Stimulated activated CD4-positive, alpha-beta T cell treated with anti-CD3 and anti-CD28 coated beads, TNF-alpha, amount 100 ng/mL, for 4 hours (primary cell): ENCODE measurements at places on chromosomes 1 and 21.

- DNase-seq, result no peak
These were observed 12.8 kb downstream of the ETNK2 start for GRCh38 chr1:204139088-204139487.

DNA sequence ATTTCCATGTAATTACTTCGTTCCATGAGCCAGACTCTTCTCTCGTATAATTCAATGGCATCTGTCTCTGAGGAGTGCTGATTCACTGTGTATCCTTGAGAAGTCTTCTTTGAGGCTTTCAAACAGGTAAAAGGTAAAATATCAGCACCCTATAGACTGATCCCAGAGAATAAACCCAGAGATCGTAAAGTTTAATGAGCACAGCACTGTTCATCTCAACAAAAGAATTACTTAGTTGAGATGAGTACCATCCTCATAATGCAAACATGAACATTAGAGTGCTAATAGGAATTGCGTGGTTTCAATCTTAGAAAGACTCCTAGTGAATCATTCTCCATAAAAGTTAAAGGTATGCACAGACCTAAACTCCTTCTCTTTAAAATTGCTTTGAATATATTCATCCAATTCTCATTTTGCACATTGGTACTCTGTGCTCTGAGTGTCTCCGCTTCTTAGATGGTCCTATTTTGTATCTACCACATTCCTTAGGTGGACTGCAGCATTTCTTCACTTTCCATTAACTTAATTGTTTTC lies 97.2 kb downstream of the TBX15 start:
- DNase-seq, result no peak

GRCh38 chr1:226082959-226083301 lies 20.4 kb downstream of the H3-3A start:
- no peak for DNase-seq

DNA sequence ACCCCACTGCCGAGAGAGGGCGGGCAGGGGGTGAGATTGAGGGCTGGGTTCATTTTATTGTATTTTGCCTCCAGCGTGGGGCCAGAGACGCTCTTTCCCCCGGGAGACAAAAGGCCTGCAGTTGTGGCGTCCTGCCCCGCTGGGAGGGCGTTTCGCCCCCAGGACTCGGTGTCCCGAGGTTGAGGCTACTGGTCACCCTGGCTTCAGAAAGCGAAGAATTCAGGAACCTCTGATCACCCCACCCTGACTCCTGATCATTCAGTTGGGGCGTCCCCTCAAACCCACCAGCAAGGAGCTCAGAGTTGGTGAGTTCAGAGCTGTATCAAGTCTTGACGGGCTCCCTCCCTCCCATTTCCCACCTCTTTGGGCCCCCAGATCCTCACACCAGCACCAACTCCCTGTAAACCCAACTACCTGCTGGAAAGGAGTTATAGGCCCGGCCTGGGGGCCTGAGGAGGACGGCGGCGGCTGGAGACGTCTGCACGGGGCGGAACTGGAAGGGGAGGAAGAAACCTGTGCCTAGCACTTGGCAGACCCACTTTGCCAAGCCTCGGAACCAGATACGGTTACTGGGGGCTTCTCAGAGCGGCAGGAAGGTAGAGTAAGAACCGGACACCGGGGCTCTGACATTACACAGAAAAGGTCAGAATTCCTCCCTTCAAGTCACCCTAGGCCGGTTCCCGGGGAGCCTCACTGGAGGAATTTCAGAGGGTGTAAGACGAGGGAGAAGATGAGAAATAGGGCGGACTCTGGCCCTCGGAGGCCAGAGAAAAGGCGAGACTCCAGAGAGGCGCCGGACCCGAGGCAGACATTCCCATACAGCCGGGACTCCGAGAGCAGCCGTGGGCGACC lies 761 bp upstream of the PAX7 start:
- no peak for DNase-seq

DNA sequence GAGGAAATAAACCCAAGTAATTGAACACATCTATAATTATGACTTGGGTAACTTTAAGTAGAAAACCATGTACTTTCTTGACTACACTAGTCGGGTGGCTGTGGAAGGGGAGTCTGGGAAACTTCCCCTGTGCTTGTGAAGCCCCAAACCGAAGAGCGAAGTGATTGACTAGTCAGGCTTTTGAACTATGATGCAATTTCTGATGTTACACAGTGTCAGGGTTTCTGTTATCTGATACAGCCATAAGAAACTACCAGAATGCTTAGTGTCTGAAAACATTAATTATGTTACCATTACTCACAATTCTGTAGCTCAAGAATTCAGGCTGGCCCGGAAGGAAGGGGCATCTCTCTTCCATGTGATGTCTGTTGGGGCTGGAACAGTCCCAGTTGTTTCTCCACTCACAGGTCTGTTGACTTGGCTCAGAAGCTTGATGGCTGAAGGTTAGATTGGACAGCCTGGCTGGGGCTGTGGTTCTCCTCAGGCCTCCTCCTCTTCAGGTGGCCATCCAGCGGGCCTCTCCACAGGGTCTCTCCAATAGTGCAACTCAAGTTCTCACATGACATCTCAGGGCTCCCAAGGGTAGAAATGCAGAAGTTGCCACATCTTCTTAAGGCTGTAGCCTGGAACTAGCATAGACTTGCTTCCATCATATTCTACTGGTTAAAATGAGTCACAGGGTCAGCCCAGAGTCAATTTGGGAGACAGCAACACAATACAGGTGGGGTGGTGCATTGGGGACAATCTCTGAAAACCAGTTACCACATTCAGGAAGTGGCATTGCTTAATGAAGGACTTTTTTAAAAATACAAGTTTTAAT lies 8.3 kb upstream of the C8B start:
- DNase-seq, result no peak

- DNase-seq, result no peak
These were observed 59.9 kb upstream of the CDC42BPA start for GRCh38 chr1:227378181-227378580.

DNA sequence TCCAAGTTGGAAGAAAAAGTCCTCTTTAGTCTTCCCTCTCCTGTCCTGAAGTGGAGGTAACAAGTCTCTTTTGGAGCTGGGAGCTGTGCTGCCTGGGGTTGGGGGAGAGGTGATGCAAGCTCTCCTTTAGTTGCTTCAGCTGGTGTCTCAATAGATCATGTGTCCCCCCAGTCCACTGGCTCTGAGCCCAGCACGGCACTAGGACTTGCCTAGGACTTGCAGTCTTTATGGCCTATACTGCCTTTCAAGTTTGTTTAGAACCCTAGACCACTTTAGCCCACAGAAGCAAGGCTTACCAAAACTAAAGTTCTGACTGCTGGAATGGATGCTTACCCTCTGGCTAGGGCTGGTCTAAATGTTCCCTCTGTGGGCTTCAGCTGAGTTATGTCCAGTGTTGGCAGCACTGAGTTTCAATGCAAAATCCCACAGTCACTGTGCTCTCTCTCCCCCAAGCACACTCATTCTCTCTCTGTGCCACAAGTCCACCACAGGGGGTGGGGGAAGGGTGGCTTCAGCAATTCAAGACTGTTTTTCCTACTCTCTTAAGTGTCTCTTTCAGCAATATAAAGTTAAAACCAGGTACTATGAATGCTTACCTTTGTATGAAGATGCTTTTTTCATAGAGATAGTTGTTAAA lies 185.0 kb downstream of the DNAH14 start:
- no peak for DNase-seq

DNA sequence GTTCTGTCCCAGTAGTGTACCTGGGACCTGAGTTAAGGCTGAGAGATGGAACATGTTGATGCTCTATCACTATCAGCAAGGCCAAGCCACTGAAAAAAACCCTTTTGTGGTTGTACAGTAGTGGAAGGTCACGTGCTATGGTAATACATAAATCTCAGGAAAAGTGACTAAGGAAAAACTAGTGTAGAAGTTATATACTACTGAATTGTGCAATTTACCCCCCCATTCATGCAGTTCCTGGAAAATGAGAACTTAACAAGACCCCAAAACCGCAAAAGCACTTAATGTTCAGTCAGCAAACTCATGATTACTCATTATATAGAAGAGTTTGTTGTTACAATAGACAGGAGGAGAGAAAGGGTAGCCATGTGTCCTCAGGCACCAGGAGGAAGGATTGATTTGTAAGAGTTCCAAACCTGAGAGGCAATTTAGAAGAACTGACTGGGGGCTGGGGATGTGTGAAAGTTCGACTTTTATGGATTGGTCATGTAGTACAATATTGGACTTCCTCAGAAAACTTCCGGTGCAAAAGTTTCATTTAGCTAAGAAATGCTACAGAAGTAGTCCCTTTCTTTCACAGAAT lies 91.6 kb downstream of the RGL1 start:
- no peak for DNase-seq

- DNase-seq, result no peak
These were observed 325.8 kb downstream of the SMYD3 start for GRCh38 chr1:246181241-246181640.

- DNase-seq, result no peak
These were observed 188.9 kb downstream of the RHOU start for GRCh38 chr1:228923973-228924686.

- DNase-seq, result no peak
These were observed 42.0 kb downstream of the CDC14A start for GRCh38 chr1:100394285-100394684.
